ENCODE measurements at places on chromosomes 13 and 19. TPM values are rescaled to one million over a fixed set of nuclear protein-coding genes. Genes with fewer than 3 reads are reported as not detected.
A peak's percentile ranks its signal among the peaks of the same experiment; 100 is the strongest.

Gene SYNGR4
- total RNA-seq = not detected

Gene RNF225
- total RNA-seq = 0.78 TPM

Gene TIMM44
- total RNA-seq = 105 TPM

Gene CCDC169
- not detected for total RNA-seq

Gene TMEM238
- 14.1 TPM for total RNA-seq

Gene GJA3
- 0.85 TPM for total RNA-seq

Gene PGLYRP2
- total RNA-seq = not detected

Gene NAPSA
- total RNA-seq = 22.5 TPM

Gene PLIN4
- not detected for total RNA-seq

Gene CCDC97
- 32.1 TPM for total RNA-seq

Gene KIR3DL1
- total RNA-seq = 0.11 TPM

Gene GNA15
- total RNA-seq = 2.6 TPM

Gene KIR2DL1
- total RNA-seq = 0.13 TPM

Gene PDE4A
- 21.6 TPM for total RNA-seq

GRCh38 chr13:69866555-69866954 is 241.1 kb upstream of the ATXN8OS start:
- no peak overlapping the region for H3K4me3 ChIP-seq
- H3K27me3 ChIP-seq = no peaks in the 10 kb centered on the region
- H3K4me1 ChIP-seq = no peaks in the 10 kb centered on the region
- H3K27ac ChIP-seq = no peak overlapping the region
- no peak for DNase-seq

- H3K36me3 ChIP-seq = no peaks in the 10 kb centered on the region
- H3K4me1 ChIP-seq = no peaks in the 10 kb centered on the region
- H3K4me3 ChIP-seq = no peak overlapping the region
- DNase-seq = no peak
These were observed 17.9 kb downstream of the ZSWIM4 start for GRCh38 chr19:13813147-13813546.

- H3K4me1 ChIP-seq = no peaks in the 10 kb centered on the region
- no peak overlapping the region for H3K4me3 ChIP-seq
These were observed 137.8 kb upstream of the GJB6 start for GRCh38 chr13:20369886-20370361.

- H3K27me3 ChIP-seq = no peaks in the 10 kb centered on the region
- no peaks in the 10 kb centered on the region for H3K4me1 ChIP-seq
- no peak overlapping the region for H3K27ac ChIP-seq
- H3K4me3 ChIP-seq = no peak overlapping the region
These were observed 63.4 kb upstream of the CEACAM8 start for GRCh38 chr19:42658076-42658475.

DNA sequence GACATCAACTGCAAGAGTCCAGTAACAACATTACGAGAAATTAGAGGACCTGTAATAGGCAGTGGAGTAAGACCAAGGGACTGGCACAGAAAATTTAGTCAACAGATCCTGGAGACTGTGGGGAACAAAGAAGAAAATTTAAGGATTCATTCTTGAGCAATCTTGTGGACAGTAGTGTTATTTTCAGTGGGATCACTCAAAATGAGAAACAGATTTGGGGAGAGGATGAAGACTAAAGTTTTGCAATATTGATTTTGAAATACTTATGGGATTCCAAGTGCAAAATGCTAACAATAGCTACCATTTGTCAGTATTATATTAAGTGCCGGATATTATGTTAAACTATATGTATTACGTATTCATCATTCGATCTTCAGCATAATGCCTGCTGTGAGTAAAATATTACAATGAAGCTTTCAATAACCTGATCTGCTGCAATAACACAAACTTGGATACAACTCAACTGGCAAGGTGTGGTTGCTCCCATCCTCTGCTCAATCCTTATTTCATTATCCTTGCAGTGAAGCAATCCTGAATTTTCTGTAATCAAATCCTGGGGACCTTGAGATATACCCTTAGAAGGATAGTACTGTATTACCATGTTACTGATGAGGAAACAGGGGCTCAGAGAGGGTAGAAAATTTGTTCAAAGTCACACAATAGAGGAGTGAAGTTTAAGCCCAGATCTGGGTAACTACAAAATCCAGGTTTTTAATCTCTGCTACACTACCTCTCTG is 84.2 kb downstream of the SACS start:
- DNase-seq = no peak
- no peaks in the 10 kb centered on the region for H3K27me3 ChIP-seq
- H3K4me3 ChIP-seq = no peak overlapping the region
- no peaks in the 10 kb centered on the region for H3K4me1 ChIP-seq
- no peak overlapping the region for H3K27ac ChIP-seq

DNA sequence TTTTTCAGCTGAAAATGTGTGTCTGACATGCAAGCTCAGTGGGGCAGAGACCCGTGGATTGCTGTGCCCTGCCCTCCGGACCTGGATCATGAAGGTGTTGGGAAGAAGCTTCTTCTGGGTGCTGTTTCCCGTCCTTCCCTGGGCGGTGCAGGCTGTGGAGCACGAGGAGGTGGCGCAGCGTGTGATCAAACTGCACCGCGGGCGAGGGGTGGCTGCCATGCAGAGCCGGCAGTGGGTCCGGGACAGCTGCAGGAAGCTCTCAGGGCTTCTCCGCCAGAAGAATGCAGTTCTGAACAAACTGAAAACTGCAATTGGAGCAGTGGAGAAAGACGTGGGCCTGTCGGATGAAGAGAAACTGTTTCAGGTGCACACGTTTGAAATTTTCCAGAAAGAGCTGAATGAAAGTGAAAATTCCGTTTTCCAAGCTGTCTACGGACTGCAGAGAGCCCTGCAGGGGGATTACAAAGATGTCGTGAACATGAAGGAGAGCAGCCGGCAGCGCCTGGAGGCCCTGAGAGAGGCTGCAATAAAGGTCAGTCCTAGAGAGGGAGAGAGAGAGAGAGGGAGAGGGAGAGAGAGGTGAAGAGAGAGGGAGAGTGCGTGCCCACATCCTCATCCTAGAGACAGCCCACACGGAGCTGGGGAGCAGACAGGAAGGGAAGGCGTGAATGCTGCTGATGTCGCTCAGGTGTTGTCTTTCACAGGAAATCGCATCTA is 5.1 kb upstream of the DCUN1D2 start:
- H3K27me3 ChIP-seq = no peaks in the 10 kb centered on the region
- DNase-seq = no peak
- H3K4me1 ChIP-seq = peaks cover 17% of the 10 kb centered on the region
- H3K4me3 ChIP-seq = no peak overlapping the region
- H3K36me3 ChIP-seq = peaks cover 21% of the 10 kb centered on the region

GRCh38 chr19:45177817-45178261 is at the start of gene TRAPPC6A:
Gene TRAPPC6A (minus strand): TSS chr19:45178237. CDS start chr19:45178218, 19 bp downstream.
- peak within 1 kb of the TSS; percentile 94 for H3K27ac ChIP-seq
- no peaks in the 10 kb centered on the region for H3K27me3 ChIP-seq
- peak within 1 kb of the TSS; percentile 99 for H3K4me3 ChIP-seq
- H3K4me1 ChIP-seq = peaks cover 39% of the 10 kb centered on the region
- H3K36me3 ChIP-seq = peaks cover 9% of the 10 kb centered on the region

GRCh38 chr13:27476943-27477703 is 26.8 kb upstream of the MTIF3 start:
- DNase-seq = no peak
- no peaks in the 10 kb centered on the region for H3K27me3 ChIP-seq
- no peaks in the 10 kb centered on the region for H3K36me3 ChIP-seq
- no peak overlapping the region for H3K4me3 ChIP-seq
- H3K27ac ChIP-seq = no peak overlapping the region

DNA sequence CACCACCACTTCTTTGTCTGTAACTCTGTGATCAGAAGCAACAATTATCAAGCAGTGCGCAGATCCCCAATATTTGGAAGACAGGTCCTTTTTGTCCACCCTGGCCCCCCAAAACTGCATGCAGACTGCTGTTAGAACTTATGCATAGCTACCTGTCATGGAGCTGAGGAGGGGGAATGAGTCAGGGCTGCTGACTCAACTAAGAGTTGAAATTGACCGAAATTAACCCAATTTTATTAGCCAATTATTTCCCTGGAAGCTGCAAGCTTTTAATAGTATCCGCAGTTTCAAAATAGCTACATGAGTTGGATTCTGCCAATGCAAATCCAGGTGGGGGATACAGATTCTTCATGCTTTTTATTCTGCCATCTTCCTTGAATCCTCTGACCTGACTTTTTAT is 14.0 kb upstream of the ZNF491 start:
- H3K36me3 ChIP-seq = peaks cover 21% of the 10 kb centered on the region
- H3K4me1 ChIP-seq = no peaks in the 10 kb centered on the region
- no peak overlapping the region for H3K4me3 ChIP-seq
- no peak for DNase-seq
- H3K27me3 ChIP-seq = no peaks in the 10 kb centered on the region

DNA sequence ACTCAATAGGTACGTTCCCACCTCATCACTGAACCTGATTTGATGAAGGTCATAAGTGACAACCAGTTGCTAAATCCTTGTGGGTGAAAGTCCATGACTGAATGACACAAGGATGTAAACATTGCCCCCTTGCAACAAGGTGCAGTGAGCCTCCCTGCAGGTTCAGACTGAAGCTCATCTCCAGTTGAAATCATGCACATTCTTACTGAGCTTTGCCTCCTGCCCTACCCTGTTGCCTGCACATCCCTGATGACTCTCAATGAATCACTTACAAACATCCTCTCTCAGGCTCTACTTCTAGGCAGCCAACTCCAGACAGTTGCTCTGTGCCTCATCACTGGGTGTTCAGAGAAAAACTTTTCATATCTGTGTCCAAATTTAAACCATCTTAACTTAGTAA is 42.5 kb upstream of the ARGLU1 start:
- H3K4me3 ChIP-seq = no peak overlapping the region
- H3K27me3 ChIP-seq = no peaks in the 10 kb centered on the region
- no peak for DNase-seq
- H3K36me3 ChIP-seq = no peaks in the 10 kb centered on the region
- H3K27ac ChIP-seq = no peak overlapping the region

GRCh38 chr13:72521940-72522661 is 205.3 kb downstream of the MZT1 start:
- H3K27ac ChIP-seq = no peak overlapping the region
- H3K4me1 ChIP-seq = no peaks in the 10 kb centered on the region
- no peak overlapping the region for H3K4me3 ChIP-seq
- no peak for DNase-seq

DNA sequence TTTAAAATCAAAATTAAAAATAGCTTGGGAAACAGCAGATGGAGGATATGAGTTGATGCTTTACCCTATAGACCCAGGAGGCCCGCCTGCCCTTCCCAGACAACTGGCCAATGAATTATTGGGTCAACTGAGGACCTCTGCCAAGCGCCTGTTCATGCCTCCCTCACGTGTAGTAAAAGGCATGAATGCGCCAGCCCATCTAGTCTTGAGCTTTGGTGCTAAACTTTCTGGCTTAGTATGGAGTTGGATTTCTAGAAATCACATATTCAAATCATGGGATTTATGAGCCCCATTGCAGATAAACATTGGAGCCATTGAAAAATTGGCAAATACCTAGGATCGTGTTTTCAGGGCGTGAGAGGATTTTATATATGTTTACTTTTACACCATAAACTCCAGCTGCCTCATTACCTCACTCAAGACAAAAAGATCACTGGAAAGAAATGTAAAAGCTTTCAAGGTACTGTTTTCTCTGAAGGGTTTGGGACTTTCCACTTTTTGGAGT is 47.1 kb downstream of the COL4A2 start:
- DNase-seq = no peak
- H3K27ac ChIP-seq = no peak overlapping the region
- no peaks in the 10 kb centered on the region for H3K27me3 ChIP-seq
- H3K4me1 ChIP-seq = no peaks in the 10 kb centered on the region

GRCh38 chr19:58277748-58278540 is 811 bp upstream of the ZNF8 start:
- H3K4me1 ChIP-seq = peaks cover 12% of the 10 kb centered on the region
- peak overlapping the region; percentile 82 for H3K27ac ChIP-seq
- H3K27me3 ChIP-seq = no peaks in the 10 kb centered on the region
- H3K4me3 ChIP-seq = peak overlapping the region; percentile 97

GRCh38 chr19:844546-844971 is 3.8 kb downstream of the PRTN3 start:
- H3K4me3 ChIP-seq = no peak overlapping the region
- H3K36me3 ChIP-seq = no peaks in the 10 kb centered on the region
- no peaks in the 10 kb centered on the region for H3K4me1 ChIP-seq
- no peak for DNase-seq
- H3K27ac ChIP-seq = no peak overlapping the region

GRCh38 chr19:43446746-43447489 is 18.5 kb downstream of the LYPD3 start:
- H3K4me3 ChIP-seq = no peak overlapping the region
- no peaks in the 10 kb centered on the region for H3K36me3 ChIP-seq
- H3K4me1 ChIP-seq = peaks cover 7% of the 10 kb centered on the region
- peak; percentile 68 for DNase-seq
- H3K27ac ChIP-seq = no peak overlapping the region

GRCh38 chr13:111846391-111847159 is 220.4 kb upstream of the SOX1 start:
- H3K4me3 ChIP-seq = no peak overlapping the region
- peaks cover 1% of the 10 kb centered on the region for H3K27me3 ChIP-seq
- H3K27ac ChIP-seq = no peak overlapping the region
- no peak for DNase-seq
- no peaks in the 10 kb centered on the region for H3K4me1 ChIP-seq
